ENCODE measurements at places on chromosomes 13 and 19.

- no peak for DNase-seq
These were observed 423.7 kb upstream of the TSHZ3 start for GRCh38 chr19:31772915-31773314.

DNA sequence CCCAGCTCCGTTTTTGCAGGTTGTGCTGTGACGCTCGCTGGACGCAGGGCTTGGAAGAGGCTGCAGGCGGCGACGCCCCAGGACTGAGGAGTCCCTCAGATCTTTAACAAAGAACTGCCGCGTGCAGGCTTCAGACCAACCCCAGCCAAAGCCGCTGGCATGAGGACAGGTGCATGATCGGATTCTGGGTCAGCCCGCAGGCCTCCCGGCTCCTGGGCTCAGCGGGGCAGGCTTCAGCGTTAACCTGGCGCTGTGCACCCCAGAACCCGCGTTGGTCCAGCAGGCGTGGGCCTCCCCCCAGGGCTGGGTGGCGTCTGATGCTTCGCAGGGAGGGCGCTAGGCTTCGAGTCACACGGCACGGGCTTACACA lies 920 bp upstream of the TIMM13 start:
- DNase-seq = no peak

DNA sequence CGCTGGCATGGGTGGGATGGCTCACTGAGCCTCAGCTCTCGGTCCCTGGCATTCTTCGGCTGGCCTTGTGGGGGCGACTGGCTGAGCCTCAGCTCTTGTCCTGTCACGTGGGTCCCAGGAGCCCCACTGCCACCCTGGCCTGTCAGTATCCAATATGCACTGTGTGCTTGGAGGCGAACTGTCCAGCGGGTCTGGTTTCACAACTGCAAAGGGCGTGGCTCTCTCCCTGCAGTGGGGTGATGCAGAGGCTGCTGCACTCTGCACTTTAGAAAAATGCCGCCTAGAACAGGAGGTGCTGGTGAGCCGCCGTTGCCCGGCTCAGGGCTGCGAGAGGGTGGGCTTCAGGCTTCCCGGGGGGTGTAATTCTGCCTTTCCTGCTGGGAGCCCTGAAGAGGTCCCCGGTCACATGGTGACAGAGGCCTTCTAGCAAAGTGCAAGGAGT lies 17.0 kb upstream of the TMEM255B start:
- peak; percentile 36 for DNase-seq

DNA sequence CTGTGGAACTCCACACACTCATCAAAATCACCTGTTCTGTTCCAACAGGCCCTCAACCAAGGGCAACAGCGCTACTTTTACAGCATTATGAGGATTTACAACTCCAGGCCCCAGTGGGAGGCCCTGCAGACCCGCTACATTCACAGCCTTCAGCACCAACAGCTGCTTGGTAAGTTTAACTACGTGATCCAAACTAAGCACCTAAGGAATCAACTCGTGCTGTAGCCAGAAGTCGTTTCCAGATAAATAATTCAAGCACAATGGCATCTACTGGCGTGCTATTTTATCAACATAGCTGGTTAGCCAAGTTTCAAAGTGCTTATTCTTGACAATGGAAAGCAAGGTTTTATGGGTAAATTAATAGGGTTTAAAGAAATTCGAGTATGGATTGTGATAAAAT lies 5.3 kb downstream of the FAM216B start:
- no peak for DNase-seq

GRCh38 chr19:55419624-55420236 lies 12.1 kb upstream of the UBE2S start:
- no peak for DNase-seq

GRCh38 chr19:41915776-41916414 lies 12.4 kb downstream of the ERFL start:
- DNase-seq = no peak

GRCh38 chr13:40341096-40341471 lies 325.4 kb downstream of the FOXO1 start:
- no peak for DNase-seq

DNA sequence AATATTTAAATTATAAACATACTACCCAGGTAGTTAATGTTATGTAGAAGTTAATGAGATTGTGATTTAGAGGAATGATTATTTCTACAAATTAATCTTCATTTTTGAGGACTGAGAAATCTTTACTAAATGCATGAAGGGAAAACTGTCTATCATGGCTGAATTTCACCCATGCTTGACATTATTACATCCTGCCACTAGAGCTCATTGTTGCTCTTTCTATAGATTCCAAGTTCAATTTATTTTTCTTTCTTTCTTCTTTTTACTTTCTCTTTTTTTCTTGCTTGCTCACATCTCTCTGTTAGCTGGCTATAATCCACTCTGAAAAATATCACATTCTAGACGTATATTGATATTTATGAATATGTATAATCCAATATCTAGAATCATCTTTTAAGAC lies 505.0 kb upstream of the KLHL1 start:
- peak; percentile 23 for DNase-seq

GRCh38 chr13:107721125-107721869 lies 494.0 kb downstream of the LIG4 start:
- no peak for DNase-seq

- no peak for DNase-seq
These were observed 1.1 kb upstream of the PTGER1 start for GRCh38 chr19:14476327-14476672.

DNA sequence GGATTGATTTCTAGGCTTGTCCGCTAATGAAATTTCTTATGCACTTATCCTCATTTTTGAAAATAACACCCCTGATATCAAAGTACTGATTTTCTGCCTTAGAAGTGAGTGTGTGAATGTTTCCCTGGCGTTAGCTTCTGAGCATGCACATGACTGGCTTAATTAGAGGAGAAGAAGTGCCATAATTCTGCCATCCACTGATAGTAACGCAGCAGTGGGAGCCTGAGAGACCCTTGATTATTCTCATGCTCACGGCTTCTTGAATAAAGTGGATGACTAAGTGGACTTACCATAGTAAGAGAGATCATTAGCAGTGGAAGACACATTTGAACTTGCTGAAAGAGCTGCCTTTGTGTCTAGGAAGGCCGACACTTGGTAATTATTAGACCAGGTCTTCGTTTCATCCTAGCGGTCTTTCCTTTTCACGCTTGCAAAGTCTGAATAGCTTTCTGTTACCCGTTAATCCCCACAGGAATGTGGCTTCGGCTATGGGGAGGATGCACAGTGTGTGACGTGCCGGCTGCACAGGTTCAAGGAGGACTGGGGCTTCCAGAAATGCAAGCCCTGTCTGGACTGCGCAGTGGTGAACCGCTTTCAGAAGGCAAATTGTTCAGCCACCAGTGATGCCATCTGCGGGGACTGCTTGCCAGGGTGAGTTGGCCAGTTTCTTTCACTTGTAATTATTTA lies 45.3 kb downstream of the TNFRSF19 start:
- DNase-seq = no peak

DNA sequence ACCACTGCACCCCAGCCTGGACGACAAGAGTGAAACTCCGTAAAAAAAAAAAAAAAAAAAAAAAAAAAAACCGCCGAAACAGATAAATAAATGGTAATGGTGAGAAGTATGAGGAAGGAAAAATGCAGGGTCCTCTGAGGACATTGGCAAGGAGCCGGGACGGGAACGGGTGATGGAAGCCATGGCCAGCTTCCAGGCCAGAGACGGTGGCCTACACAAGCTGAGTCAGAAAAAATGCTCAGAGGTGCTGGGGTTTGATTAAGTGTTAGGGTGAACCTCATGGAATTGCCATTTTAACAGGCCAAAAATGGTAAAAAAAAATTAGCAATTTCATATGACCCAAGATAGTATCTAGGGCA lies 866 bp upstream of the ZSWIM4 start:
- no peak for DNase-seq

DNA sequence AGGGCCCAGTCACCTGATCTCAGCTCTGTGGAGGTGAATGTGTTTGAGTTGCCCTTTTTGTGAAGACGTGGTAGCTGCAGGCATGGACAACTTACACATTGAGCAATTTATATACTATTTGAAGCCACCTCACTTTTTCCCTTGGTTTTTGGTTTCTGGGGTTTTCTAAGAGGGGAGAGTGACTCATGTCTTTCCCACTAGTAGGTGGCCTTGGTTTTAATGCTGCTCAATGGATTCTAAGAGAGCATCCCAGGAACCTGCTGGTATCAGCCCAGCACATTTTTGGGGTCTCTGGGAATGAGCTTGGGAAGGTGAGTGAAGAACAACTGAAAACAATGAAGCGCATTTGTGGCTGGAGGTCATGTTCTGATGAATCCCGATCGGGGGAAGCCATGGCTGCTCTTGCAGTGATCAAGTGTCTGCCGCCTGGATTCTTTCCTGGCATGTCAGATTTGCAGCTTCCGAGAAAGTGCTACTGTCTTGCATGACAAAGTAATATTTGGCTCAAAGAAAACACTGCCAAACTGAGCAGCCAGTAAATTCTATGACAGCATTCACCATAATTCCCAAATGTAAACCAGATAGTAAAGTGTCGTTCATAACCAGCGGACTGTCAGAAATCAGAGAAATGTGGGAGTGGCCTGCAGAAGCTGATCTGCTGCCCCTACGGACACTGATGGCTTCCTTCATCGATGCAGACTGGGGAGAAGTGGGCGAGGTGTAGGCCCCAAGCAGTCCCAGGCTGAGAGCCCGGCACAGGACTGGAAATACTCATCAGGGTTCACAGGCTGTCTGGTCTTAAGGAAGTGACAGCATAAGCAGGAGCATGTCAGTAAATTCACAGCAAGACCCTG lies 98.7 kb downstream of the COL4A2 start:
- no peak for DNase-seq

- no peak for DNase-seq
These were observed 7.7 kb downstream of the ATP4B start for GRCh38 chr13:113650275-113650674.

DNA sequence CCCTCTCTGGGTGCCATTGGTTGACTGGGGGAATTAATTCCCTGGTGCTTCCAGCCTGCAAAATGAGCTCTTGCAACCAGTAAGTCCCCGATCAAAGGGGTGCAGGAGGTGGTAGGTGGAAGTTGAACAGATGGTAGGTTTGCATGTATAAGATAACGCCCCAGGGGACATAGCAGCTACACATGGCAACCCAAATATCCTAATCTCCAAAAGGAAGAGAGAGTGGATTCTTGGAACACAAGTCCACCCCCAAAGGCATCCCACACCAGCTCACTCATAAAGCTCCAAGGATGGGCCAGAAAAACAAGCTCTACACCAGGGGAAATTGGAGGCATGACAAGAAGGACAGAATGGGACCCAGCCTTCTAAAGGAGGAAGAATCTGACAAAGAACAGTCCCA lies 4.8 kb downstream of the CD209 start:
- no peak for DNase-seq

- no peak for DNase-seq
These were observed 5.9 kb downstream of the BRME1 start for GRCh38 chr19:13899912-13900584.

DNA sequence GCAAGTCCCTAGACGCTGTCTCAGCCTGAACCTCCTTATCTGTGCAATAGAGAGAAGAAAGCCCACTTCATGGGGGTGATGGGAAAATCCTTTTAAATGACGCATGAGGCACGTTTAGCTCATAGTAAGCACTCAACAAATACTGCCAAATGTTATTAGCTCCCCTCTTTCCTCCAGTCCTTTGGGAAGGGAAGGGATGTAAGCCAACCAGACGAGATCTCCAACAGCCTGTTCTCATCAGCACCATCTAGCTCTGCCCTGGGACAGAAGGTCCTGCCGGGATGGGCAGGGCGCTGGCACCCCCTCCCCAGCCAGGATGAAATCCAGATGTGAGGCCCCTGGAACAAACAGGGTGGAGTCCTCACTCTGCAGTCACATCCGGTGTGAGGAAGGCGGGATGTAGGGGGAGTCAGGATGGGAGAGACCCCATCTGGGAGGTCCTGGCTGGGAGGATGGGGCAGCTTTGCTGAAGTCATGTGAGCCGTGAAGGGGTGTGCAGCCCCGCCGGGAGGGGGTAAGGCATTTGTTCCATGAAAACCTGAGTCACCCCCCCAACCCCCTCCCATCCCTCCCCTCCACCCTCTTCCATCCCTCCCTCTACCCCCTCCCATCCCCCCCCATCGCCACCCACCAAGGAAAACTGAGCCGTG lies 4.6 kb downstream of the S1PR2 start:
- no peak for DNase-seq

DNA sequence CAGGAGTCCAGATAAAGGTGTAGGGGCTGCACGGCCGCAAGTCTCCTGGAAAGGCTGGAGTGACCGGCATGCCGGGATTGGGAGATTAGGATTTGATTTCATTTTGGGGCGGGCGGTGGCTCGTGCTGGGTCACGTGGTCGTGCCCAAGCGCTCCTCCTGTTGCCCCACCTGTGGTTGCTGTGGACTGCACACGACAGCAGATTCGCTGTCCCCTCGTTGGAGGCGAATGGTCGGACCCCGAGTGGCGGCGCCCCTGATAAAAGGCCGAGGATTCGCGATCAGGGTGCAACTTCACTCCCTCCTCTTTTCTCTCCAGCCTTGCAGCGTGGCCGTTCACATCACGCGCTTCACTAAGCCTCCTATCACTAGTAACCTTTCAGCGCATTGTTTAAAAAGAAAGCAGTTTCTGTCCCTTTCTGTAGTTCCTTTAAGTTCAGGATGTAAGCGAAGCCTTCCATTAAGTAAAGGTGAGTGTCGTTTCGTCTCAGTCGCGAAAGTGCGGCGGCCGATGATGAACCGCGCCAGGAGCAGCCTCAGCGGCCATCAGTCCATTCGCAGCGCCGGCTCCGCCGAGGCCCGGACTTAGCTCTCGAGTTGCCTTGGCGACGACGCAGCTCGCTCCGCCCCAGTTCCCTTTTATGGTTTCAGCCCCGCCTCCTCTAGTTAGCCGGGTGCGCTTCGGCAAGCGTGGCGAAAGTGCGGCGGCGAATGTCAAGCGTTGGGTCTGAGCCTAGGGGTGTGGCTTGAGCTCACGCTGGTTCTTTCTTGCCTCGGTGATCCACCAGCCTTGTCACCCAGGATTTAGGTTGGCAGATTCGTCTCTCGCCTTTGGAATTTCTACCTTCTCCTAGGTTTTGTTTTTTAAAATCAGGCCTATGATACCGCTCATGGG lies 1.7 kb upstream of the PPP1R37 start:
- peak; percentile 98 for DNase-seq

- DNase-seq = no peak
These were observed 16.3 kb downstream of the TEX101 start for GRCh38 chr19:43430976-43431375.

- no peak for DNase-seq
These were observed 139.8 kb upstream of the SOX1 start for GRCh38 chr13:111927181-111927540.

GRCh38 chr13:58300224-58300623 lies 668.7 kb downstream of the PCDH17 start:
- DNase-seq = no peak

DNA sequence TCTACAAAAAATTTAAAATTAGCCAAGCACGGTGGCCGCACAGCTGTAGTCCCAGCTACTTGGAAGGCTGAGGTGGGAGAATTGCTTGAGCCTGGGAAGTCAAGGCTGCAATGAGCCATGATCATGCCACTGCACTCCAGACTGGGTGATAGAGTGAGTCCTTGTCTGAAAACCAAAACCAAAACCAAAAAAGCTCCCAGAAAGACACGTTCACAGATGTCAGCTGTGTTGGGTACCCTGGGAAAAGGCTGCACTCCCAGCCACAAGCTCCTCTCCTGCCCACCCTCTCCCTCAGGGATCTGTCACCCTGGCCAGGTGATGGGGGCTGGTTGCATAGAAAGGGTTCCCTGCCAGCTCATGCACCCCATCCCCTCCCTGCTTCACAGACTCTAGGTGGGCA lies 53.3 kb downstream of the RNF6 start:
- DNase-seq = no peak

GRCh38 chr19:35828692-35829301 lies 16.2 kb upstream of the PRODH2 start:
- peak; percentile 27 for DNase-seq
